Mesendoderm (in vitro differentiated cells): ENCODE measurements at places on chromosomes 6 and 20.

DNA sequence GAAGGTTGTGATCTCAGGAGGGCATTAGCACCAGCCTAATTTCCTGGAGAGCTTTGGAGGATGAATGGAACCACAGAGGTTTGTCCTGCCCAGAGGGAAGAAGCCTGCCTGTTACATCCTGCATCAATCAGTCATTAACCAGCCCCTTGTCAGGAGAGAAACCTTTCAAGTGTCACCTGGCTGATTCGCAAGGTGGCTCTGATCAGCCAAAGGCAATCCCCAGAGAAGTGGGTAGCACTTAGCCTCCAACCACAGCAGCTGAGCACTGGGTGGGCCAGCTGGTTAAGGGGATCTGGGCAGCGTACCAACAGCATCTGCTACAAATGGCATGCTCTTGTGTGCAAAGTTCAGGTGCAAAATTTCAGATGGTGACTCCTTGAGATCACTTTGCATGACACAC, 26.9 kb downstream of the ANKEF1 start:
- no peaks in the 10 kb centered on the region for H3K36me3 ChIP-seq
- H3K4me3 ChIP-seq = no peak overlapping the region
- no peaks in the 10 kb centered on the region for H3K27me3 ChIP-seq
- DNase-seq = peak; percentile 14
- no peak overlapping the region for H3K27ac ChIP-seq
- peaks cover 2% of the 10 kb centered on the region for H3K4me1 ChIP-seq

DNA sequence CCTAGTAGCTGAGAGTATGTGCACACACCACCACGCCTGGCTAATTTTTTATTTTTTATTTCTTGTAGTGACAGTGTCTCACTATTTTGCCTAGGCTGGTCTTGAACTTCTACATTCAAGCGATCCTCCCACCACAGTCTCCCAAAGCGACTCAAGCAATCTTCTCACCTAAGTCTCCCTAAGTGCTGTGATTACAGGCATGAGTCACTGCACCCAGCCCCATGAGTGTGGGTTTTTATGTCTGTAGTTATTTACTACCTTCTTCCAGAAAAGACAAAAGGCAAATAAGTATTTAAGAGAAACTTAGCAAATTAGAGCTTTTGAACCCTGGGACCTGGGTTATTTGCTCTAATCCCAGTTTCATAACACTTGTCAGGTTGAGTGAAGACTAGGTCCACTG, 92.3 kb upstream of the HCRTR2 start:
- H3K27ac ChIP-seq = no peak overlapping the region
- H3K36me3 ChIP-seq = no peaks in the 10 kb centered on the region
- no peaks in the 10 kb centered on the region for H3K27me3 ChIP-seq

DNA sequence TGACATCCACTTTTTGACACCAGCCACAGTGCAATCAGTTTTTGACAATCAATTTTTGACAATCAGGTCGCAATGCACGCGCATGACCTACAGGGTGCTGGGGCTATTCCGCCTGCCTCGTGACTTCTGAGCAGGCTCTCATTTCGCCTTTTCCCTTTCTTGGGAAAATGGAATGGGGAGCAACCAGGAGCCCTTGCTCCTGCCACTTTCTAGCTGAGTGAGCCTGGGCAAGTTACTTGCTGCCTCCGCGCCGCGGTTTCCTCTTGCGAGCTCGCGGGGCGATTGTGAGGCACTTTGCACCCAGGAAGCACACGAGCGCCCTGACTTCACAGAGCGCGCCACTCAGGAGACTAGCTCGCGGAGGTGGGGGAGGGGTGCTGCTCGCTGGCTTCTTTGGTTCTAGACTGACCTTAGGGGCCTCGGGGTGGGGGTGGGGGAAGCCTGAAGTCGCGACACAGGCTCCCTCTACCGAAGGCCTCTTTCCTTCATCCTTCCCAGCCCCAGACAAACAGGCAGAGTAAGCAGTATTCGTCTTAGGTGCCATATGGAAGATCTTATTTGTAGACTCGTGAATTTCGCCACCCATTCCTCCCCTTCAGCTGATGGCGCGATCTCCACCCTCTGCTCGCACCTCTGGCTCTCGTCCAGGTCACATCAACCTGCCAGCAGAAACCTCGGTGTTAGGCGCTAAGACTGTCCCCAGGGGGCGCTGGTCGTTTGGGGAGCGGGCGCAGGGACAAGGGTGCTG, 4.6 kb downstream of the TP53TG5 start:
- no peaks in the 10 kb centered on the region for H3K27me3 ChIP-seq
- no peaks in the 10 kb centered on the region for H3K36me3 ChIP-seq
- no peak overlapping the region for H3K27ac ChIP-seq
- no peak overlapping the region for H3K4me3 ChIP-seq
- peaks cover 11% of the 10 kb centered on the region for H3K4me1 ChIP-seq

DNA sequence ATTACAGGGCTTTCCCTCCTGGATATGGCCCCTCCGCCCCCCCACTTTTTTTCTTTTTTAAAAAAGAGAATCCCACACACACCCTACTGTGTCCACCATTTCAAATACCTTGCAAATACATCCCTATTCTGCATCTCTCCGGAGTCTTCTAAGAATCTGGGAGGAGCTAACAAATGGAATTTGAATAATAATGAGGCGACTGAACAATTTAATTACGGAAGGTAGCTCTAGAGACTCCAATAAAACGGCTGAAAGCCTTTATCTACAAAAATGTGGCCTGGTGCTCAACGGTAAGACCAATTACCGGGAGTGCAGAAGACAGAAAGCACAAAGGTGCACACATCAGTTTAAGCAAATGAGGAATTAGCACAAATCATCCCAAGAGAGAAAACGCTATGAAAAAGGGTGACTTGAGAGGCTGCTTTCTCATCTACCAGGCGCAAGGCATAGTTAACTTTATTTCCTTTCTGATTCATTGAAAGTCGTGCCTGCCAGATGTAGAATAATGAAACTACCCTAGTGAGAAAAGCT, 1.8 kb downstream of the RRAGD start:
- no peak for DNase-seq
- peaks cover 2% of the 10 kb centered on the region for H3K4me1 ChIP-seq
- H3K27ac ChIP-seq = no peak overlapping the region
- no peak overlapping the region for H3K4me3 ChIP-seq
- no peaks in the 10 kb centered on the region for H3K36me3 ChIP-seq

GRCh38 chr6:3748208-3749066, 3.1 kb downstream of the PXDC1 start:
- peak; percentile 85 for DNase-seq
- H3K4me3 ChIP-seq = no peak overlapping the region
- H3K4me1 ChIP-seq = no peaks in the 10 kb centered on the region

GRCh38 chr6:100300221-100300736, 164.4 kb downstream of the SIM1 start:
- H3K36me3 ChIP-seq = no peaks in the 10 kb centered on the region
- DNase-seq = peak; percentile 78
- H3K27me3 ChIP-seq = no peaks in the 10 kb centered on the region
- H3K27ac ChIP-seq = no peak overlapping the region

DNA sequence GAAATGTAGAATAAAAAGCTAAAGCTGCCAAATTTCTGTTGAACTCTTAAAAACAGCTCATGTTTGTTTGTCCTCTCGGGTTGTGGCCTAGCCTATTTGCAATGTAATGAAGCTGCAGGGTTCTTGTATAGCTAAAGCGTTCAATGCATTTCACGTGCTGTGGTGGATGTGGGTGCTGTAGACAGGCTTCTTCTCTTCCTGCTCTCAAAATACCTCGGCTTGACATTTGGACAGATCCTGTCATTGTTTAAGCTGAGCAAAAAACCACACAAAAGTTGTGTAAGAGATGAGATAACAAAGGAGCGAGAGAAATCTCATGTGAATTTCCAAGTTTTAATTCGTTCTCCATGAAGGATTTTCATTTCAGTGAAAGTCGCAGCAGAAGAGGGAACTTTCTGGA, 196.3 kb upstream of the UST start:
- no peaks in the 10 kb centered on the region for H3K27me3 ChIP-seq
- H3K36me3 ChIP-seq = no peaks in the 10 kb centered on the region
- H3K27ac ChIP-seq = no peak overlapping the region
- no peaks in the 10 kb centered on the region for H3K4me1 ChIP-seq
- no peak for DNase-seq
- no peak overlapping the region for H3K4me3 ChIP-seq

- no peak overlapping the region for H3K27ac ChIP-seq
- no peaks in the 10 kb centered on the region for H3K27me3 ChIP-seq
- H3K36me3 ChIP-seq = no peaks in the 10 kb centered on the region
- DNase-seq = no peak
- H3K4me3 ChIP-seq = no peak overlapping the region
Measured at GRCh38 chr20:25606094-25606695, 17.6 kb downstream of the NANP start.

DNA sequence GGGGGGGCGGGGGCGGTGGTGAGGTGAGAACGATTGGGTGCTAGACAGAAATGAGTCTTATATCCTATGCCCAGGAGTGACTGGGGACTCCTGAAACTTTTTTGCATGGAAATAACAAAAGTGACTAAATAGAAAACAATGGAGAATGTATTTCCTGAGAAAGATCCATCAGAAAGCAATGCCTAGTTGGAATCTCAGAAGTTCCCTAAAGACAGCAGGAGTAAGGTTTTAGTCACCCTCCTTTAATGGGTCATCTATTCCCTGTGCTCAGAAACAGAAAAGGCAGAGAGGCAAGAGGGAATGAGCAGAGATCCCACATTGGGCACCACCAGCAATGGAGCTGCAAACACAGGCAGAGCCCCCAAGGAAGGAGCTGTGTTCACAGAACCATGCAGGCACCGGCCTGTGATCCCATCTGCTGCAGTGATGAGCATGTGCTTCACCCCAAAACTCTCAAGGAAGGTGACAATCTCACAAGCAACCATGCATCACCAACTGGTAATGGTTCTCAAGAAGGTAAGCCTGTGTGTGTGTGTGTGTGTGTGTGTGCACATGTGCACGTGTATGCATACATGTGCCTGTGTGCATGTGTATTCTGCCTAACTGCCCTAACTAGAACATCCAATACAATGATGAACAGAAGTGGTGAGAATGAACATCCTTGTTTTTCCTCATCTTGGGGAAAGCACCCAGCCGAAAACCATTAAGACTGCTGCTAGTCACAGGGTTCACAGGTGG, 168.4 kb downstream of the WDR27 start:
- H3K27me3 ChIP-seq = no peaks in the 10 kb centered on the region
- H3K4me3 ChIP-seq = no peak overlapping the region
- no peak for DNase-seq

DNA sequence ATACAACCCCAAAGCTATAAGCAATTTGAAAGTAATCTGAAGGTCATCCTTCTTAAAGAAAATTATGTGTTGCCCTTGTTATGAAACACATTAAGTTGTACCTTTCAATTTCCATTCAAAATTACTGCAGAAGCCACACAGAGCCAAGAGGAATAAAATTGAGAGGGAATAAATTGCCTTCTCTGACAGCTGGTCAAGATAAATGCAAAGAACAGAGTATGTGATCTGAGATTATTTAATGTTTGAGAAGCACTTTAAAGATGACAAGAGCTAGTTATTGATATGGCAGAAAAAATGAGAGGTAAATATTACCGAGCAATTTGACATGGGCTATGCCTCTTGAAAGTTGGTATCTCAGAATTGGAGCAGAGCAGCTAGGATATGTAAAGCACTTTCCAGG, 61.6 kb downstream of the TRDN start:
- H3K4me1 ChIP-seq = no peaks in the 10 kb centered on the region
- no peaks in the 10 kb centered on the region for H3K36me3 ChIP-seq
- H3K27ac ChIP-seq = no peak overlapping the region

DNA sequence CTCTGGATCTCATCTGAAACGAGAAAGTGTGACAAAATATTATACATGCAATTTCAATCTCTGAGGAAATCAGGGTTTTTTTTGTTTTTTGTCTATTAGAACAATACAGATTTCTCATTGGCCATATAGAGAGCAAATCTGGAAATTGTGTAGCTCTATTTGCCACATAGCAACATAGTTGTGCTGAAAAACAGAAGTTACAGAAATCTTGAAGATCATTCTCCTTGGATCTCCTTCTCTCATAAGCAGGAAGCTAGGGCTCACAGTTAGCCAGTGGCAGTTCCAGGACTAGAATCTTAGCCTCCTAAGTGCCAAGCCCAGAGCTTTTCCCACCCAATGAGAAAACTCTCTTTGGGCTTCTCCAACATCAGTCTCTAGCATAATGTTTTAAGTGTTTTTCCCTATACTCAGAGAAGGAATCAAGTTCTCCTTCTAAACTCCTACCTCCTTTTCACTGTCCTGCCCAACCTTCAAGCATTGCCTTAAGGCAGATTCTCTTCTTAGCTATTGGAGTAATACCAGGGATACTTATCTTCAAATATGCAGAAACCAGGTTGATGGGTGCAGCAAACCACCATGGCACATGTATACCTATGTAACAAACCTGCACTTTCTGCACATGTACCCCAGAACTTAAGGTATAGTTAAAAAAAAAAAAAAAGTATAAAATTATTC, 211.6 kb downstream of the ALDH8A1 start:
- no peaks in the 10 kb centered on the region for H3K27me3 ChIP-seq
- H3K27ac ChIP-seq = no peak overlapping the region
- H3K4me1 ChIP-seq = no peaks in the 10 kb centered on the region
- H3K36me3 ChIP-seq = no peaks in the 10 kb centered on the region

- H3K4me3 ChIP-seq = no peak overlapping the region
- H3K4me1 ChIP-seq = no peaks in the 10 kb centered on the region
- H3K36me3 ChIP-seq = no peaks in the 10 kb centered on the region
- no peak for DNase-seq
- no peak overlapping the region for H3K27ac ChIP-seq
- no peaks in the 10 kb centered on the region for H3K27me3 ChIP-seq
Measured at GRCh38 chr20:18440403-18440802, 26.4 kb downstream of the DZANK1 start.

DNA sequence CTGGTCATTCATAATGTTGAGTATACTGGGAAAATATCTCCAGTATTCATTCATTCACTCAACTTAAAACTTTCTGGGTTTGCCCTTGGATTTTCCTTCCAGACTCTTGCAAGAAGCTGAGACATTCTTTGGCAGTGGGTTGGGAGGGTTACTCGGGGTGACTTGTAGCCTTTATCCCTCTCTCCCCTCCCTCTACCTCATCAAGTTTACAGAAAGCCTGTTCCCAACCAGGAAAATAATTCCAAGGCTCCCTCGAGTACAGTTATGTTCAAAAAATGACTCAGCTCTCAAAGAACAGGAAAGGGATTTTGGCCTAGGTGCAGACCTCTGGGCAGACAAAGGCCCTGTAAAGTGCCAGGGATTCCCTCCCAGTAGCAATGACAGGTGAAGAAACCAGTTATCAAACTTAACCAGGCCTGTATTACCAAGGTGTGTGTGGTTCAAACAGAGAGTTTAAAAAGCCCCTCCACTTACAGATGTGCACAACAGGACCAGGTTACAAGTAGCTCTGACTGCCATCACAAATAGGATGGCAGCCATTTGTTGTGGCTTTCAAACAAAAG, 22.2 kb downstream of the FKBP1A start:
- no peak for DNase-seq
- no peak overlapping the region for H3K4me3 ChIP-seq
- no peaks in the 10 kb centered on the region for H3K4me1 ChIP-seq
- H3K36me3 ChIP-seq = peaks cover 4% of the 10 kb centered on the region

- no peak overlapping the region for H3K27ac ChIP-seq
- H3K4me3 ChIP-seq = no peak overlapping the region
- no peaks in the 10 kb centered on the region for H3K4me1 ChIP-seq
- no peak for DNase-seq
- H3K27me3 ChIP-seq = no peaks in the 10 kb centered on the region
Measured at GRCh38 chr6:156900292-156900691, 123.1 kb downstream of the ARID1B start.
